ENCODE measurements at places on chromosomes 2 and 18.
A peak's percentile ranks its signal among the peaks of the same experiment; 100 is the strongest.

DNA sequence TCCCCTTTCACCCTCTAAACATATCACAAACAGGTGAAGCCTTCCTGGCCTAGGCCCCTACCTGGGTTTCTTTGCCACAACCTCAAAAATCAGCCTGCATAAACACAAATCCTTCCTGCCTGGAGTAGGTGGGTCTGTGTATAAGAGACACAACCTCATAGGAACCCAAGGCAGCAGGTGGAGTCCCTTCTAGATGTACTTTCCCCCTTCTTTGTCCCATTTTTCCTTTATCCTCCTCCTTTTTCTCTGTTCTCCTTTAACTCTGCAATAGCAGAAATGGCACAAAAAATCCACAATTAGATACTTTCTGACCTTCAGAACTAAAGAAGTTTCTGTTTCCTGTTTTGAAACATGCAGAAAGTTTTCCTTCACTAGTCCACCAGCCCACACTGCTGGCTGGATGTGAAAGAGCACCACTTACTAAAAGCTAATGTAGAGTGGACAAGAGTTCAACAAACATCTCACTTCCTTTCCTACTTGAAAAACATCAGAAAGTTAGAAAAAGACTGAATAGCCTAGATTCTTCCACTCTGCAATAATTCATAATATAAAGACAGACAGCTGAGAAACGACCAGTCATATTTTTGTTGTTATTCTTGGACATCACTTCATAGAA lies 11.2 kb downstream of the SLC40A1 start:
- peaks cover 6% of the 10 kb centered on the region for H3K4me1 ChIP-seq
- H3K27me3 ChIP-seq = peaks cover 24% of the 10 kb centered on the region
- H3K27ac ChIP-seq = no peak overlapping the region
- peaks cover under 1% of the 10 kb centered on the region for H3K36me3 ChIP-seq
- no peak for DNase-seq

DNA sequence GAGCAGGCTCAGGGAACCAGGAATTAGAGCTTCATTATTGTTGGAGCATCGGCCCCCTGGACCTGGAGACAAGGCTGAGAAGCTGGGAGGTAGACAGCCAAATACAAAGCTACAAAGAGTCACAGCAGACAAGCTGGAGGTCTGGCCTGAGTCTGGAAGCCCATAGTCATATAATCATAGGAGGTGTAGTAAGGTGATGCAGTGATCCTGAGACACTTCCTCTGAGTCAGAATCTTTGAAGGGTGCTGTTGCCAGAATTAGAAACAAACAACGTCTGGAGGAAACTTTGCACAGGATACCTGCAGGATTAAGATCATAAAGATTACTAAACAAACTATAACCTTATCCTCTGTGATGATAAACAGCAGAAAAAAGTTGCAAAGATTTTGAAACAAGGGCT lies 213.8 kb downstream of the DSC3 start:
- DNase-seq = no peak
- H3K4me3 ChIP-seq = no peak overlapping the region
- H3K27me3 ChIP-seq = no peaks in the 10 kb centered on the region
- no peak overlapping the region for H3K27ac ChIP-seq
- no peaks in the 10 kb centered on the region for H3K4me1 ChIP-seq
- no peaks in the 10 kb centered on the region for H3K36me3 ChIP-seq

DNA sequence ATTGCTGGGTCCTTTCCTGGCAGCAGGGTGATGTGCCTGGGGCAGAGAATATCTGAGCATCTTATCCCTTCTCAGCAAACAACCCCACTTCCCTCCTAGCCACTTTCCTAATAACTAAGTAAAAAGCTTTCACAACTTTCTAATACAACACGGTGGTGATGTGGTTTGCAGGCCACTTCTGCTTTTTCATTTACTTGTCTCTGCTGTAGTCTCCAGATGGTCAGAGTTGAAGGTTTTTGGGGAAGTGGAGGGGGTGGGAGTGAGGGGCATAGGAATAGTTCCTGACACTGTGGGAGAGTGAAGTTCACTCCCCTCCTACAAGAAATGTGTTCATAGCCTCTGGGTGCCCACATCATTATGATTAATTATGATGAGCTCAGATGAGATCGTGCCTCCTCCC lies 11.6 kb downstream of the OXER1 start:
- H3K4me1 ChIP-seq = no peaks in the 10 kb centered on the region
- no peaks in the 10 kb centered on the region for H3K27me3 ChIP-seq
- H3K27ac ChIP-seq = peak overlapping the region; percentile 38
- peaks cover 2% of the 10 kb centered on the region for H3K36me3 ChIP-seq
- DNase-seq = no peak
- H3K4me3 ChIP-seq = no peak overlapping the region

- DNase-seq = no peak
- no peak overlapping the region for H3K4me3 ChIP-seq
- H3K36me3 ChIP-seq = peaks cover 1% of the 10 kb centered on the region
Observed at GRCh38 chr2:99700482-99701398, 210.9 kb upstream of the REV1 start.

DNA sequence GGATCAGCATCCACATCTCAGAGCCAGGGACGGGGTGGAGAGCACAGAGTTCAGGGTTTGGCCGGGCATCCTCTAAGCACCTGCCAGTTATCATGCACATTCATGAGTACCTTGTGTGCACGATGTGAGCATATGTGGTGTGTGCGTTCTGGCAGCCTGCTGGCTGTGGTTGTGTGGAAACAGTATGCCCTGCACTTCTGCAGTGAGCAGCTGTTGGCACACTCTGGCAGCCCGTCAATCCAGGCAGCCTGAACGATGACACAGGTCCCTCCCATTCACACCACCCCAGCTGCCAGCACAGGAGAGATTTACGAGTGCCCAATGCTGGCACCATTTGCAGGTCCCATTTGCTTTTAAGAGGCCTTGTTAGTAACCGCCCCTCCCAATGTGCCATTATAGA lies 74.2 kb downstream of the CD8B2 start:
- H3K27ac ChIP-seq = no peak overlapping the region
- H3K4me1 ChIP-seq = no peaks in the 10 kb centered on the region
- H3K36me3 ChIP-seq = no peaks in the 10 kb centered on the region
- H3K27me3 ChIP-seq = peaks cover 54% of the 10 kb centered on the region
- no peak for DNase-seq

DNA sequence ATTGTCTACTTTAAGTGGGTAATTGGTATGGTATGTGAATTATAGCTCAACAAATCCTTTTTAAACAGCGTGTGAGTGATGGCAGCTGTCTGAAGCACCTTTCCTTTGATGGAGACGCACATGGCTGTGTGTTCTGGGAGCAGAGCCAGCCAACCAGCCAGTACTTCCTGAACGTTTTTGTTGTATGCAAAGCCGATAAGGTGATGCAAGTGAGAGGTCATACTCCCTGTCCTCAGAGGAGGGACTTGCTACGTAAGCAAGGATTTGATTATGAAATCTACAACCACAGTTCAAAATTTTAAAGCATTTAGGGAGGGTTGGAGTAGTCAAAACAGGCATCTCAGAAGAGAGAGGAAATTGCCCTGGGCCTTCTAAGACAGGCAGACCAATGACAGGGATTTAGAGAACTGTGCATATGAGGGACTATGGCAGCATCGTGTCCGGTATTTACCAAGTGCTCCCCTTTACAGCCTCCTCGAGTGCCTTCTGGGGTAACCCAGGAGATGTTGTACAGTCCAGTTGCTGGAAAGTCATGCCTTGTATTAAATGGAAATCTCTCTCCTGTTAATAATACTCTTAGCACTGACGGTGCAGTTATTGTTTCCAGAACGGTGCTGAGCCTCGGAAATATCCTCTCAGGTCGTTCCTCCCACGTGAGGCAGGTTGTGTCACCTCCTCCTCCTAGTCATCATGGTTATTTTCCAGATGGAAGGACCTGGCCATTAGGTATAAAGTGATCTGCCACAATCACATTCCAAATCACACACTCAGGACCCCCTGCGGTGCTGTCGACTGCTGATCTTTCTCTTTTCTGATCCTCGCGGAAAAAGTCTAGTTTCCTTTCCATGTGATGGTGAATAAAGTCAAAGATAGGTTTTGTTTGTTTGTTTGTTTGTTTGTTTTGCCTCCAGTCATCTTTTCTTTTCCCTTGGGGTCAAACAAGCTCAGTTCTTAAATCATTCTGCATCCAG lies 28.4 kb downstream of the ARHGEF4 start:
- peaks cover 17% of the 10 kb centered on the region for H3K27me3 ChIP-seq
- H3K36me3 ChIP-seq = no peaks in the 10 kb centered on the region
- H3K27ac ChIP-seq = no peak overlapping the region
- no peaks in the 10 kb centered on the region for H3K4me1 ChIP-seq
- no peak overlapping the region for H3K4me3 ChIP-seq

DNA sequence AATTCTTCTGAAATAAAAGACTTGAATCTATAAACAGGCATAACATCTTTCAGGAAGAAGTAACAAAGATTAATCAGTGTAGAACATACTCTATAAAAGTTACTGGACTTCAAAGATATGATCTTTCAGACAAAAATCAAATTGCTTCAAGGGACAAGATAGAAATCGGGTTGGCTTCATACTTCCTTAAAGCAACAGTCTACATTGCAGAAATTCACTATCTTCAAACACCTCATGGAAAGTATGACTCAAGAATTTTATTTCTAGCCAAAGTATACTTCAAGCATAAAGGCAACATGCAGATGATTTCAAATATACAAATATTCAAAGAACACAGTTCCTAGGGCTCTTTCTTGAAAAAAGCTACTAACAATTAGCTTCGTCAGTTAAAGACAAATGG lies 240.7 kb downstream of the SRBD1 start:
- no peak for DNase-seq
- H3K36me3 ChIP-seq = no peaks in the 10 kb centered on the region
- H3K27me3 ChIP-seq = peaks cover 28% of the 10 kb centered on the region
- H3K4me3 ChIP-seq = no peak overlapping the region

DNA sequence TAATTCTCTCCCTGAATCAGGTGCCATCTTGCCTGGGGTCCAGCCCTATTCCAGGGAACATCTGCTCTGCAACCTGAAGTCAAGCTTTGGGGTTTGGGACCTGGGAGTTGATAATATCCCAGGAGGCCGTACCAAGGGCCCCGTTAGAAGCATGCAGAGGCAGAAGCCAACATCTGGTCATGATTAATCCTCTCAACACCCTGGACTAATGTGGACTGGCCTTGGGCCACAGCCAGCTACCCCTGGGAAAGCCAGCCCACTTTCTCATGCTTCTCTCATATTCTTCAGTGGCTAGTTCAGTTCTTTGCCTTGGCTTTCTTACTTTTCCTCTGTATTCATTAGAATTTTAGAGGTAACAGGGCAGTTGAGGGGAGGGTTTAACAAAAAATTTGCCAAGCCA lies 515.6 kb upstream of the NRP2 start:
- no peaks in the 10 kb centered on the region for H3K27me3 ChIP-seq

- H3K36me3 ChIP-seq = peaks cover 4% of the 10 kb centered on the region
- H3K27me3 ChIP-seq = peaks cover 65% of the 10 kb centered on the region
- H3K27ac ChIP-seq = no peak overlapping the region
- H3K4me3 ChIP-seq = no peak overlapping the region
Observed at GRCh38 chr2:207763303-207763917, 6.3 kb downstream of the FZD5 start.

DNA sequence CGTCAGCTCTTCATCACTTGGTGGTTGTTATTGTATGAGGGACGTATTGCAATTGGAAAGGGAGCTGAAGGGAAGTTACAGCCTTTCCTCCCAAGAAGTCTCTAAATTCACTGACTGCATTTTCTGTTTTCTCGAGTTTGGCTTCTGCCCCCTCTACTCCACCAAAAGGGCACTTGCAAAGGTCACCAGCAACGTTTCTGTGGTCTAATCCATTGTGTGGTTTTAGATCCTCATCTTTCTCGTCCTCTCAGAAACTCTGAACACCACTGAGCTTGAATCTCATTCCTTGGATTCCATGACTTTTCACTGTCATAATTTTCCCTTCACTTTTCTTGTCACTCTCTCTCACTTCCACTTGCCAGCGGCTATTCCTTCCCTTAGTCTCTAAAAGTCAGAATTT lies 308.0 kb downstream of the AFF3 start:
- DNase-seq = no peak
- H3K27ac ChIP-seq = no peak overlapping the region
- H3K27me3 ChIP-seq = no peaks in the 10 kb centered on the region
- no peaks in the 10 kb centered on the region for H3K4me1 ChIP-seq

DNA sequence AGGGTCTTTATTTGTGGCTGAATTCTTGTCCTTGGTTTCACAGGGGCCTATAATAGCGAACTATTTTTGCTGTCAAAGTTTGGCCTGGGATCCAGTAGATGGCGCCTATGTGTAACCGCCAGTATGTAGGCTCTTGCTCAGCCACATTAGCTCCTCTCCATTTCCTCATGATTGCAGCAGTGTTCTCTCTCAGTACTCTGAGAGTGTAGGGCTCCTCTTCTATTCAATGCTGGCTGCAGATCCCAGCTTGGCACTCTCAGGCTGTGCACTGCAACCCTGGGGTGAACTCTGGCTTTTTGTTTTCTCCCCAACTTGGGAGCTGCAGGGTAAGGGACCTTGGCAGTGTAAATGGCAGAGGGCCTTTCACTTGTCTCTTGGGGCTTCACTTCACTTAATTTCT lies 344.6 kb upstream of the CHAC2 start:
- no peak for DNase-seq
- no peak overlapping the region for H3K27ac ChIP-seq
- no peak overlapping the region for H3K4me3 ChIP-seq
- H3K36me3 ChIP-seq = no peaks in the 10 kb centered on the region
- H3K4me1 ChIP-seq = no peaks in the 10 kb centered on the region

DNA sequence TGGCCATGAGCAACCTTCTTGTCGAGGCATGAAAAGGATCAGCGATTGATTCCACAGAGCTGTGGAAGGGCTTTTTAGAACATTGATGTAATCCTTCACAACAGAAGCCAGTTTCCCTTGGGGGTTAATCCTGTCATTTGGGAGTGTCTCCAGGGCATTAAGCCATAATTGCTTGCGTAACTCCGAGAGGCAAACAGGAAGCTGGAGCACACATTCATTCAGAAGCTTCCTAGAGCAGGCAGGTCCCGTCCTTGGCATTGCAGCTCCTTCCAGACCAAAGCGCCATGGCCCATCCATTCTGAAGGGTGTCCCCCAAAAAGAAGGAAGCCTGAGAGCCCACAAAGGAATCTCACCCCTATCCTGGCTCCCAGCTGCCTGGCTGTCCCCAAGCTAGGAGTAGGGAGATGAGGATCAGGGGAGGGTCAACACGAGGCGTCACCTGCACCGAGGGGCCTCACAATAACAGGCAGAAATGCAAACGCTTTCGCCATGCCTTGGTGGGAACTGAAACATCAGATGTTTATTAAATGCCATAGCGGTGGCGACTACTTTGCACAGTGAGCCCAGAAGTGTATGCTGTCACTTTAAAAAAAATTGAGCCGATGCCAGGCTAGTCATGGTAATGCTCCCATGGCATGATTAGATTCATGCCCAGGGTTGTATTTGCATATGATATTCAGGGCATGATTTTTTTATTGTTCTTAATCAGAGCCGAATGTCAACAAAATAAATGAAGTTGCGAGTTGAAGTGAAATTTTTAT lies 339.4 kb downstream of the BCL11A start:
- H3K27ac ChIP-seq = no peak overlapping the region
- no peaks in the 10 kb centered on the region for H3K4me1 ChIP-seq
- DNase-seq = no peak
- H3K36me3 ChIP-seq = no peaks in the 10 kb centered on the region
- no peak overlapping the region for H3K4me3 ChIP-seq
- H3K27me3 ChIP-seq = peaks cover 6% of the 10 kb centered on the region

- H3K4me3 ChIP-seq = no peak overlapping the region
- no peaks in the 10 kb centered on the region for H3K4me1 ChIP-seq
- no peaks in the 10 kb centered on the region for H3K27me3 ChIP-seq
Observed at GRCh38 chr2:211730215-211730614, 808.4 kb downstream of the ERBB4 start.

- no peaks in the 10 kb centered on the region for H3K36me3 ChIP-seq
- H3K27me3 ChIP-seq = no peaks in the 10 kb centered on the region
- H3K4me3 ChIP-seq = no peak overlapping the region
- no peak for DNase-seq
- H3K4me1 ChIP-seq = no peaks in the 10 kb centered on the region
- H3K27ac ChIP-seq = no peak overlapping the region
Observed at GRCh38 chr18:13406736-13407135, 188.2 kb downstream of the LDLRAD4 start.

GRCh38 chr2:207223051-207223450 lies 57.3 kb upstream of the KLF7 start:
- H3K27me3 ChIP-seq = peaks cover 56% of the 10 kb centered on the region
- peaks cover 5% of the 10 kb centered on the region for H3K4me1 ChIP-seq
- no peaks in the 10 kb centered on the region for H3K36me3 ChIP-seq
- H3K27ac ChIP-seq = no peak overlapping the region

Measured in central memory CD8-positive, alpha-beta T cell (primary cell).